ENCODE measurements at places on chromosomes 7 and 10. TPM values are rescaled to one million over a fixed set of nuclear protein-coding genes. Genes with fewer than 3 reads are reported as not detected.

- no peak for DNase-seq
These were observed 493.3 kb upstream of the SORCS1 start for GRCh38 chr10:107657851-107658250.

- no peak for DNase-seq
These were observed 10.7 kb downstream of the AMZ1 start for GRCh38 chr7:2698581-2699288.

- DNase-seq = no peak
These were observed 13.5 kb upstream of the CSGALNACT2 start for GRCh38 chr10:43124574-43125273.

DNA sequence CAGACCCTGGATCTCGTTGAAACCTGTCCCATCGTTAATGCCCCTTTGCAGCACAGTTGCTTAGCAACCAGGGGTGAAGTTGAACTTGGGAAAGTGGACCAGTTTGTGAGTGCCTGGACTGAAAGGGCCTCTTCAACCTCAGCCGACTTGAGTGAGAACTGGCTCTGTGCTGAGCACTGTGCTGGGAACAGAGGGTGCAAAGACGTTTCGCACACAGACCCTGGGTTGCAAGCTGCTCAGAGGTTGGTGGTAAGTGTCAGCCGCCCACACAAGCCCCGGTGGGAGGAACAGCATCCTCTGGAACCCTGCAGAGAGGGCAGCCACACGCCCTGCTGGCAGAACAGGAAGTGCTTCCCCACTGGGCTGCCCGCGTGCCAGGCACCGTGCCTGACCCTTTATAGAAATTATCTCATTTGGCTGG, 89.2 kb downstream of the CARD11 start:
- no peak for DNase-seq

GPNMB gene
- 53.7 TPM for polyA plus RNA-seq

CRTAC1 gene
- polyA plus RNA-seq = 0.35 TPM
